Activated CD4-positive, alpha-beta memory T cell treated with anti-CD3 and anti-CD28 coated beads, Interleukin-2, amount 10 ng/mL, durations not matched to agents 7 days and 5 days (primary cell): ENCODE measurements at places on chromosomes 7 and 10. TPM values are rescaled to one million over a fixed set of nuclear protein-coding genes. Genes with fewer than 3 reads are reported as not detected.

GRCh38 chr10:50941629-50942028, 56.2 kb upstream of the A1CF start:
- DNase-seq, result no peak

DNA sequence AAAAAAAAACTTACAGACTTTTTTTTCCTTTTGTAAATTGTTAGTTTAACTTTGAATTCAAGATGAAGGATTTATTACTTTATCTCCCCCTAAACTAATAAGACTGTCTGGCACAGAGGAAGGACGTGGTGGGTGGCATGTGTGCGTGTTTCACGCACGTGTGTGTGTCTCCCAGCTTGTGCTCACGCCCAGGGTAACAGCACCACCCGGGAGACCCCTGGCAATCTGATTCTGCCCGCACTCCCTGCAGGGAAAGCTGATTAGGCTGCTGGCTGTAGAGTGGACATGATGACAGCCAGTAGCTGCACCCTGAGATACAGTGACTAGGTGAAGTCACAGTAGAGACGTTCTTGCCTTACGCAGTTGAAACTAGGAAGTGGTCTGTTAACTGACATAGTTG, 25.3 kb downstream of the WIPI2 start:
- no peak for DNase-seq

- DNase-seq, result no peak
Observed at GRCh38 chr7:134565643-134566136, 16.8 kb downstream of the AKR1B15 start.

DNA sequence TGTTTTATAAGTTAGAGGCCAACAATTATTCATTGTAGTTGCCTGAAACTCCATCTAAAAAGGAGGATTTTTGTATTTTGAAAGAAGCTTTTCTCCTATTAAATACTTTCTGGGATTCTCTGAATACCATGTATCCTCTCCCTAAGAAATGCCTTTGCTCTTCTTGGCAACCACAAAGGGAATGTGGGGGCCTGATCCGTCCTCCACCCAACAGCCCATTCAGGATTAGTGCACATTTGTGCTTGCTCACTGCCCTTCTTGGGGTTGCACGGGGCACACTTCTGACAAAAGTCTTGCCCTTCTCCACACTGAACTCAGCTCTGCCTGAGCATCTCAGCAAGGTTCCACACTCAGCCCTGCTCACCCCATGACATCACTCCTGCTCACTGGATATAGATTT, 194.2 kb downstream of the SLC25A13 start:
- no peak for DNase-seq

DNA sequence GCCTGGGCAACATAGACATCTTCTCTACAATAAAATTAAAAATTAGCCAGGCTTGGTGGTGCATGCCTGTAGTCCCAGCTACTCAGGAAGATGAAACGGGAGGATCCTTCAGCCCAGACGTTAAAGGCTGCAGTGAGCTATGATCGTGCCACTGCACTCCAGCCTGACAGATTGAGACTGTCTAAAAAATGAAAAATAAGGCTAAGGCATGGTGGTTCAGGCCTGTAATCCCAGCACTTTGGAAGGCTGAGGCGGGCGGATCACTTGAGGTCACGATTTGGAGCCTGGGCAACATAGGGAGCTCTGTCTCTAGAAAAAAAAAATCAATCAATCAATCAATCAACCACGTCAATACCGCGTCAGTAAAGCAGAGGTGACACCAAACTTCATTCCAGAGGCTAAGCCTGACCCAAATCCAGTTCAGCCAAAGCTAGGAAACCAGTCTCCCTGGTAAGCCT, 31.1 kb downstream of the MRPS24 start:
- no peak for DNase-seq

GRCh38 chr10:133235932-133236331, 1.7 kb upstream of the VENTX start:
- no peak for DNase-seq

Gene CPN1
- not detected for total RNA-seq

Gene OPALIN
- not detected for total RNA-seq
